ENCODE measurements at places on chromosomes 4 and X.

DNA sequence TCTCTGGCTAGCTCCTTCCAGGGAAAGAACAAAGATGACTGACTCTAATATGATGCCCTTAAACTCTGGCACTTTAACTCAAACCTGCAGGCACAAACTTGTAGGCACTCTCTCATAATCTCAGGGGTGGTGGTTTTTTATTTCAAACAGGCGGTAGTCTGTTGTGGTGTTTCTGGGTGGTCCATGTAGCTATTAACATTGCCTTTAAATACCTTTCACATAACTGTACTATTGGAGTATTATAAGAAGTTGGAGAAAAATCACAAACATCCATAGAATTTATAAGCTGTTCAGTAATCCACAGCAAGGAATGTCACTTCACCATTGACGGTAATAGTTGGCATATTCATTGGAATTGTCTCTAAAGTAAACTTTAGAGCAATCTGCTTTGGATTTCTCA is 204.2 kb upstream of the PDE5A start:
- DNase-seq: no peak

GRCh38 chr4:101299899-101300540 is 47.3 kb downstream of the PPP3CA start:
- DNase-seq: no peak

- no peak for DNase-seq
Measured at GRCh38 chrX:129932821-129933321, 26.9 kb downstream of the UTP14A start.

- DNase-seq: no peak
Measured at GRCh38 chr4:102339018-102339417, 6.3 kb downstream of the SLC39A8 start.

DNA sequence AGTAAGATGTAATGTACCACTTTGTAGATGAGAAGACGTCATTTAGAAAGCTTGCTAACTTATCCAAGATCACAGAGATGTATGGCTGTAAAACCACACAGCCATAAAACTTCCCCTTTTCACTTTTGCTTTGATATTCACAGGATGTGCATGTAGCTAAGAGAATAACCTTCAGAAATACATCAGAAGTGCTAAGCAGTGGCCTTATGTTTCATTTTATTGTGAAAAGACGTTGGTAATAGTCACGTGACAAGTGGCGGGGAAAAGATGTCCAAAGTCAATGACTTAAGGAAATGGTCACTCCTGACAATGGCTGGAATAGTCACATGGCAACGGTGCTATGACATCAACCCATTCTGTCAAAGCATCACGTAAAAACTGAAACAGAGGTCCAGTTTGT is 12.9 kb upstream of the WDR17 start:
- no peak for DNase-seq

DNA sequence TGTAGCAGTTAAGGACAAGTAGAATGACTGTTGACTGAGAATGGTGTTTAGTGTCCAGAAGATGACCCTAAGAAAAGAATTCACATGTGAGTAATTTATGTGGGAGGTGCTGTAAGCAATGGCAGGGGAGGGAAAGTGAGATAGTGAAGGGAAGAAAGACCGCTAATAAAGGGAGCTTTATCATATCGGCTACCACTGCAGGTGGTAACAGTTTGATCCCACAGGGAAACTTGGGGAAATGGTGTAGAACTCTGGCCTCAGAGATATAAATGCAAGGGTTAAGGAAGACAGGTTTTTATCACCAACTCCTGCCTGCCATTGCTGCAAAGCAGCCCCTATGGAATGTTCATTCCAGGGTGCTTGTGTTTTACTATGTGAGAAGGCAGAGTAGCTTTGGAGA is 489.6 kb downstream of the STPG2 start:
- DNase-seq: no peak

GRCh38 chr4:6020613-6021012 is 2.4 kb upstream of the C4orf50 start:
- DNase-seq: no peak

GRCh38 chr4:48195374-48195773 is 61.3 kb upstream of the TXK start:
- peak; percentile 33 for DNase-seq

DNA sequence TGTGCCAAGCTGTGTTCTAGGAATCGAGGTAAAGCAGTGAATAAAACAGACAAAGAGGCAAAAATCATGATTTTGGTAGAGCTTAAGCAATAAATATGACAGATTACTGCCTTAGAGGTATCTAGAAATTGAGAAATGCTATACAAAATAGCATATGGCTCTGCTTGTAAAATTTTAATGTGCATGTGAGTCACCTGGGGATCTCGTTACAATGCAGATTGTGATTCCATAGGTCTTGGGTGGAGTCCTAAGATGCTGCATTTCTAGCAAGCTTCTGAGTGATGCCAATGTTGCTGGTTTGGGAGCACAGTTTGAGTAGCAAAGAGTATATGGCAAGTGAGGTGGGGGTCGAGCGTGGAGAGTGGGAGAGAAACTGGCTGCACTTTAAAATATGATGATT is 697.3 kb upstream of the MAGEB2 start:
- no peak for DNase-seq

DNA sequence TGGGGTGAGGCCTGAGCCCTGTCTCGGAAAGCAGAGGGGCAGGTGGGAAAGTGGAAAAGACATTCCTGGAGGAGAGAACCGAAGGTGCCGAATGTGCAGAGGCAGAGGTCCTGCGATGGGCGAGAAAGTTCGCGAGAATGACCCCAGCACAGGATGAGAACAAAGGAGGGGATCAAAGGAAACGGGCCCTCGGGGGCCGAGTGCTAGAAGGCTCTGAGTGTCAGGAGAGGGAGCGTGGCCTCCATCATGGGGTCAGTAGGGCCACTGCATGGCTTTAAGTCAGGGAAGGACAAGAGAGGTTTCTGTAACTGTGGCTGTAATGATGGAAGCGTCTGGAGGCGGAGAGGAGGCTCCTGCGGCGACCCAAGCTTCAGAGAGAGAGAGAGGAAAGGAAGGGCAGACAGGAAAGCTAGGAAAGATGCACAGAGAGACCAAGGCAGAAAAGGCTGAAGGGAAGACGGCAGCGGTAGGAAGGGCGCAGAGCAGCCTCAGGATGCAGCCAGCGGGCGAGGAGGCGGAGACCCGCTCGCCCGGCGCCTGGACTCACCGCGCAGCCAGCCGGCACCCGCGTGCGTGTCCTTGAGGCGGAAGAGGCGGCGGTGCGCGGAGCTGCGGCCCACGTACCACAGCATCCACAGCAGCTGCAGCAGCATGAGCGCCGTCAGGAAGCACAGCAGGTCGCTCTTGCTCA is 669 bp downstream of the OTOP1 start:
- no peak for DNase-seq

DNA sequence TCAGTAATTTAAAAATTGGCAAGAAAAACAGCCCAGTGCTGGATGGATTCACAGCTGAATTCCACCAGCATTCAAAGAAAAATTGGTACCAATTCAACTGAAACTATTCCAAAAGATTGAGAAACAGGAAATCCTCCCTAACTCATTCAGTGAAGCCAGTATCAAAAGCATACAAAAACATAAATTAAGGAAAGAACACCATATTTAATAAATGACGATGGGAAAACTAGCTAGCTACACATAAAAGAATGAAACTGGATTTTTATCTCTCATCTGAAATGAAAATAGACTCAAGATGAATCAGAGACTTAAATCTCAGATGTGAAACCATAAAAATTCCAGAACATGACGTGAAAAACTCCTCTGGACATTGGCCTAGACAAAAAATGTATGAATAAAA is 516.8 kb upstream of the SPANXN1 start:
- DNase-seq: no peak

- DNase-seq: no peak
Measured at GRCh38 chr4:8274765-8275547, 5.4 kb downstream of the HTRA3 start.

DNA sequence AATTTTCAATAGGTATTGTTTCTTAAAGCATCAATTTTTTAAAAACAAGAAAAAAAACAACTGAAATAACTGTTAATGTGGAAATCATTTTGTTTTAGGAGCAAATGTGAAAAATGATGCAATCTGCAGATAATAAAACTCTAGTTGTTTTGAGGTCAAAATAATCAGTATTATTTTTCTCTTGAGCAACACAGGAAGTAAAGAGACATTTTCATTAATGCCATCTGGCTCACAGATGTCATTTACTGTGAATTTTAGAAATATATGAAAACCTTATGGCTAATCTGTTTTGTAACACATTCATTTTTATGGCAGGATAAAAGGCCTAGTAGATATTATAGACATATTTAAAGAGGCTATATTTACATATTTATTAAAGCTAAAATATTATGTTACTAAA is 141.6 kb downstream of the PCDH18 start:
- DNase-seq: no peak

GRCh38 chr4:184816962-184817361 is 8.8 kb downstream of the ACSL1 start:
- no peak for DNase-seq

- no peak for DNase-seq
Measured at GRCh38 chr4:4794421-4794820, 65.0 kb upstream of the MSX1 start.

GRCh38 chr4:78735697-78736096 is 40.5 kb upstream of the BMP2K start:
- no peak for DNase-seq

DNA sequence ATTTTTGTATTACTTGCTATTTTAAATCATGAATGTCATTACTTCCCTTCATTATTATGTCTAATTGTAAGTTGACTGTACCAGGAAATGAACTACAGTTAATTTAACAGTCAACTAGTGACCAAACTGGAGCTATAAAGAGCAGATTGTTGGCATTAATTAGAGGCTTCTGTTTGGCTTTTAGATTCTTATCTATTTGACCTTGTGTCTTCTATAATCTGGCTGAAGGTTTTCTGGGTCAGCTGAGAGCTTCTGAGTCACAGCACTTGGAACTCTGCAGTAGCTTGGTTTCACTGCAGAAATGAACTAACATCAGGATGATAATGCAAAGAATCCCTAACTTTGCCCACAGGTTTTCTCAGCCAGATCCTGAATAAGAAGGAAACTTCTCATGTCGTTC is 169.2 kb upstream of the LEF1 start:
- no peak for DNase-seq

Measured in NCI-H345 (cell line).